ENCODE measurements at places on chromosomes 11 and 22.

DNA sequence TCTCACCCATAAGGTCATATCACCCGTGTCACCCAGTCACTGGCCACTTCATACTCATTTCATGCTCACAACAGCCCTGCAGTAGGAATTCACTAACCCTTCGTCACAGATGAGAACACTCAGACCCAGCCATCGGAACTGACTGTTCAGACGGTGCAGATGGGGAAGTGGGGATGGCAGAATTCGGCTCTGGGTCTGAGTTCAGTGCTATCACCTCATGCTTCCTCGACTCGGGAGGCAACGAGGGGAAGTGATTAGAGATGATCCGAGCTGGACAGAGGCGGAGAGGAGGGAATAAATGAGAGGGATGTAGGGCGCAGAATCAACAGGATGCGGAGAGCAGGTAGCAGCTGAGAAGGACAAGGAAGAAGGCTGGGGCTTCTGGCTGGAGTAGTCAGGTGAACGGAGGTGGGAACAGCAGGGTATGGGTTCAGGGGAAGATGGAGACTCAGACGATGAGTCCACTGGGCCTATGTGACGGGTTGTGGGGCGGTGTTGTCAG is 4.7 kb downstream of the B3GNT6 start:
- DNase-seq: no peak

GRCh38 chr11:18548001-18548400 is 21.3 kb upstream of the TSG101 start:
- no peak for DNase-seq

GRCh38 chr11:106733635-106734034 is 284.6 kb downstream of the GUCY1A2 start:
- DNase-seq: no peak

- no peak for DNase-seq
Observed at GRCh38 chr11:92523611-92524010, 299.0 kb downstream of the FAT3 start.

- no peak for DNase-seq
Observed at GRCh38 chr11:60957188-60957587, 5.2 kb upstream of the SLC15A3 start.

GRCh38 chr11:59866836-59867235 is 549 bp upstream of the TCN1 start:
- no peak for DNase-seq

GRCh38 chr22:42645938-42646568 is 3.1 kb downstream of the CYB5R3 start:
- no peak for DNase-seq

- DNase-seq: no peak
Observed at GRCh38 chr11:124941703-124942102, 5.9 kb upstream of the HEPACAM start.

- no peak for DNase-seq
Observed at GRCh38 chr11:120645639-120646038, 134.1 kb downstream of the GRIK4 start.

DNA sequence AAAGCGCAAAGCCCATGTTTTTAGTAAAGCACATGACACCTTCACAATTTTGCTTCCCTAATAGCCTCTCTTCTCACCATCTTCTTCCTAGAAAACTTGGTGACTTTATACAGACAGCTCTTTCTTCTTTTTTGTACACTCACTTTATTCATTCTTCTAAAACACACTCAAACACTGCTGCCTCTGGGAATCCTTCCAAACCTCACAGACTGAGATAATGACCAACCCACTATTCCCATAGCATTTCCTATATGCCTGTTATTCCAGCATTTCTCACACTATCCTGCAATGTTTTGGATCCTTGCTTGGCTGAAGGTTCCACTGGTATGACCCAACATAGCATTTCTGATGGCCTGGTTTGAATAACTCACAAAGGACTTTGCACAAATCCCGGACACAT is 442.1 kb upstream of the CCDC90B start:
- no peak for DNase-seq

DNA sequence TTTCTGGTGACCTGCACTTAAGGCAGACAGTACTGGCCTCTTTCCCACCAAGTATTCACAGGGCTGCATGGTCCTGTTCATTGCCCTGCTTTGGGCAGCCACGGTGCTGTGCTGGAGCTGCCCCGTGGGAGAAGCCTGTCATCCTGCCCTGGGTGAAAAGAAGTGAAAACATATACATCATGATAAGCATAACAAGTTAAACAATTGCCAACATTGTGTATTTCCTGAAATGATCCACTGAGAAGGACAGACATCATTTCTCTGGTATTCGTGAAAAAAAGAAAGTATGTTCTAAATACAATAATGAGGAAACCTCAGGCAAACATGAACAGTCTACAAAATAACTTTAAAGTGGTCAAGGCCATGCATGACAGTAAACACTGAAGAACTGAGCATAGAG is 393.1 kb downstream of the TMEM135 start:
- no peak for DNase-seq

DNA sequence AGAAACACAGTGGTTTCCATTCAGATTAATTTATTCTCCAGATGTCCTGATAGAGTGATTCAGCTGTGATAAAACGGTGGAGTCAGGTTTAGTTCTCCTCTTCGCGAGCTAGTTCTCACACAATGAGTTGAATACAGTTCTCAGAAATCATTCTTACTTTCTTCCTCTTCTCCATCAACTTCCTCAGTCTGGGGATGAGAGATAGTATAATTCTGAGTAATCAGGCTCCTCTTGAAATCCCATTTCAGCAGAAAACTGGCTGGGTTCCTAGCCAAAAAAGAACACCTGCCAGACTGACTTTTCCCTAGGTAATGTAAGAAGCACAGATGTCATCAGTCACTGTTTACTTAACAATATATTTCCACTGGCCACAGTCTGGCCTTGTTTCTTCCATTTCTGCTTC is 76.7 kb downstream of the SVIP start:
- DNase-seq: no peak

GRCh38 chr11:86464509-86465221 is 90.0 kb downstream of the CCDC81 start:
- DNase-seq: no peak

- DNase-seq: peak; percentile 20
Observed at GRCh38 chr22:38513063-38513462, 7.0 kb upstream of the DDX17 start.

DNA sequence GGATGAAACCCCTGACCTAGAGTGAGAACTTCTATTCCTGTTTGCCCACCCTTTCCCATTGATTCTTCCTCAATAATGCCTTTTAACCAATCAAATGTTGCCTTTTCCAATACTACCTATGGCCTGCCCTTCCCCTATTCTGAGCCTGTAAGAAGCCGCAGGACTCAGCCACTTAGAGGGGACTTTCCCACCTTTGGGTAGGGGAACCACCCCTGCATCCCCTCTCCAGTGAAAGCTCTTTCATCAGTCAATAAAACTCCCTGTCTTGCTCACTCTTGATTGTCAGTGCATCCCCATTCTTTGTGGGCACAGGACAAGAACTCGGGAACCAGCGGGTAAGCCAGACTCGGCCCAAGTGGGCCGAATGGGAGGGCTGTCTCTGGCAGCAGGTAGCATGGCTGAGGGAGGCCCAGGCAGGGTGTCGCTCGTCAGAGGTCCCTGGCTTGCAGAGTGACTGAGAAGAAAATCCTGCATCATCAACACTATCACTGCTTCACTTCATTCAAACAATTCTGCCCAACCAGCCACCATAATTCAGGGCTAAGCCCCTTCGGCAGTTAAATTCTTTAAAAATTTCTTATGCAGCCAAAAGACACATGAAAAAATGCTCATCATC is 30.4 kb downstream of the LDHAL6A start:
- DNase-seq: no peak

DNA sequence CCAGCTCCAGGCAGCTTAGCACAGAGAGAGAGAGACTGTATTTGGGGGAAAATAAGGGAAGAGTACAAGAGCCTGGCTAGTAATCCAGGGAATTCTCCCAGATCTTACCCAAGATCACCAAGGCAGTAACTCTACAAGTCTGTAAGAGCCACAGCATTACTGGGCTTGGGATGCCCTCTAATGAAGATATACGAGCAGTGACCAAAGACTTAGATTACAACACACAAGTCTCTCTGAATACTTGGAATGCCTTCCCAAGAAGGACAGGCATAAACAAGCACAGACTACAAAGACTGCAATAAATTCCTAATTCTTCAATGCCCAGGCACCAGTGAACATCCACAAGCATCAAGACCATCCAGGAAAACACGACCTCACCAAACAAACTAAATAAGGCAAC is 17.7 kb downstream of the DNAJC24 start:
- DNase-seq: no peak

- no peak for DNase-seq
Observed at GRCh38 chr11:3139086-3139440, 26.0 kb downstream of the OSBPL5 start.

- peak; percentile 83 for DNase-seq
Observed at GRCh38 chr22:29072193-29072978, 449 bp upstream of the KREMEN1 start.

DNA sequence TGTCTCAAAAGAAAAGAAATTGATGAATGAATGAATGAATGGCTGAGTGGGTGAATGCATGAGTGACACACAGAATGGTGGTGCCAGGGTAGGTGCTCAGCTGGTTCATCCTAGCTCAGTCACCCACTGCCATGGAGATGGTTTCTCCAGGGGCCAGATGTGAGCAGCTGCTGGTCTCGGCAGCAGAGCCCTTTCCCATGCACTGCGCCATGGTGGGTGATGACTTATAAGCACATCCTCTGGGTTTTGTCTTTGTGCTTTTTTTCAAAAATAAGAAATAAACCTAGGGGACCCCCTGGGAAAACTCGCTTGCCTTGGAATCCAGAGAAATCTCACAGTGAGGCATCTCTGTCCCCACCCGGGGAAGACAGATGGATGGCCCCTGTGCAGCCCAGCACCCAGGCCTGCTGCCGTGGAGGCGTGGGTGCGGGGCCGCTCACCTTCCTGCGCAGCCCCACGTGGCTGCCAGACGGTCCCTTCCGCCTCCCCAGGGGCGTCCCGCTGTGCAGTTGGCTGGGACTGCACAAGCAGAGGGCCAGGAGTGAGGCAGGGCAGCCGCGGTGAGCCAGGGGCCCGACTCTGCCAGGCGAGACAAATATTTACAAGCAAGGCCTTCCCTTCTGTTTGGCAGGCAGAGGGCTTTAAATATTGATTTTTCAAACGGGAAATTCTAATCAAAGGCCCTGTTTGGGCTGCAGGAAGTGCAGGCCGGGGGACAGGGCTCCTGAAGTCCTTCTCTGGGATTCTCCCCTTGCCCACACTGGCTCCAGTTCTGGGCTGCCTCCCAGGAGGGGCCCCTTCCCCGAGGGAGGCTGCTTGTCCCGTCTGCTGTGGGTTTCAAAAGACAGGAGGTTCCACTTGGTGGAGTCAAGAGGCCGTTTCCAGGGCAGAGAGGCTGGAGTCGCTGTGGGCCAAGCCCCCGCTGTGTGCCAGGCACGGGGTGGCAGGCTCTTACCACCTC is 24.3 kb downstream of the MPPED1 start:
- DNase-seq: no peak

- no peak for DNase-seq
Observed at GRCh38 chr11:47583844-47584243, 2.6 kb upstream of the FAM180B start.

DNA sequence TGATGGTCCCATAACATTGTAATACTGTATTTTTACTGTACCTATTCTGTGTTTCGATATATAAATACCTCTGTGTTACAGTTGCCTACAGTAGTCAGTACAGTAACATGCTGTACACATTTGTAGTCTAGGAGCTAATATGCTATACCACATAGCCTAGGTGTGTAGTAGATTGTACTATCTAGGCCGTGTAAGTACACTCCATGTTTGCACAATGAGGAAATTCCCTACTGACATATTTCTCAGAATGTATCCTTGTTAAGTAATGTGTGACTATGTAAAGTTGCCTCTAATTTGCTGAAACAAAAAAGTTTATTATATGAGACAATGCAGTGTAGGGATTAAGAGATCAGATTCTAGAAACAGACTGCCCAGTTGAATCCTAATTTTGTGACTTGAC is 21.3 kb downstream of the CAPRIN1 start:
- no peak for DNase-seq

DNA sequence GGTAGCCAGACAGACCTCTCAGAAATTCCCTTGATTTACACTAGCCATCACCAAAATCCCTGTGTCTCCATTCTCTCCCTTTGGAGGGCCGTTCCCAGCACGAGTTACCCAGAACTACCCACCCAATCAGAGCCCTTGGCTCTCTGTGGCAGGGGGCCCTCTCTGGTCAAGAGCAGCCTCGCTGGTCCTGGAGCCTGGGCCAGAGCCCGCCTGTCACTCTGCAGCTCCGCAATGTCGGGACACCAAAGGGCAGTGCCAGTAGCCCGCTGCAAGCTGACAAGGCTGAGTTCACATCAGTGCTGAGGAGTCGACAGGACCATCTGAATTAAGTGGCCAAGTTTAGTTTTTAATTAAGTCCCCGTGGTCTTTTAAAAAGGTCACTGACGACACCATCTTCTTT is 241.6 kb downstream of the ST3GAL4 start:
- DNase-seq: no peak

GRCh38 chr11:10459029-10459970 is 4.2 kb downstream of the AMPD3 start:
- peak; percentile 60 for DNase-seq

GRCh38 chr11:33874910-33875490 is 16.9 kb downstream of the LMO2 start:
- DNase-seq: no peak

- DNase-seq: peak; percentile 12
Observed at GRCh38 chr22:19607192-19608002, 83.2 kb upstream of the CLDN5 start.

GRCh38 chr11:28728666-28729065 is 620.5 kb downstream of the METTL15 start:
- DNase-seq: no peak

- DNase-seq: no peak
Observed at GRCh38 chr11:78886616-78887015, 312.0 kb upstream of the NARS2 start.

- no peak for DNase-seq
Observed at GRCh38 chr11:15758857-15759465, 597.4 kb downstream of the SOX6 start.

GRCh38 chr11:119481021-119481666 is 58.2 kb upstream of the THY1 start:
- DNase-seq: peak; percentile 71

DNA sequence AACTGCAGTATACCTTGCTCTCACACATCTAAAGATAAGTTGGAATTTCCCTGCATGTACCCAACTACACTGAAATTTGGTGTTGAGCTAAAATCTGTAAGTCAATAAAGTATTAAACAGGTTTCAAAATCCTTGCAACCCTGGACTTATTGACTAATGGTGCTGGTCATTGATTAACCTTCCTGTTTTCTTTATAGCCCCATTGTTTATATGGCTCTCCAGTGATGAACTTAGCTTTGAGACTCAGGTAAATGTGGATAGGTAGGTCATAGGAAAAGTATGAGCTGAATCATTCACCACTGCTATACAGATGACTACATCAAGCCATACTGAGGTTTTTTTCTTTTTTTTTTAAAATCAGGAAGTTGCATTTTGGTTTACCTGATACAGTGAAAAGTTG is 132.7 kb downstream of the FAT3 start:
- DNase-seq: no peak

- no peak for DNase-seq
Observed at GRCh38 chr11:77188633-77189491, 60.8 kb downstream of the MYO7A start.

Measured in activated naive CD4-positive, alpha-beta T cell treated with Interleukin-2 at 50 U/mL for 16 hours (primary cell).